Muscle of leg (tissue), 16 donors: ENCODE measurements at places on chromosomes 5 and 9. TPM values are rescaled to one million over a fixed set of nuclear protein-coding genes. Genes with fewer than 3 reads are reported as not detected.

- H3K36me3 ChIP-seq: peaks cover 10% of the 10 kb centered on the region
- H3K27me3 ChIP-seq: no peaks in the 10 kb centered on the region
- DNase-seq: no peak
- H3K27ac ChIP-seq: no peak overlapping the region
Measured at GRCh38 chr5:60687927-60688720, 11.8 kb downstream of the DEPDC1B start.

- no peaks in the 10 kb centered on the region for H3K27me3 ChIP-seq
- no peak for DNase-seq
- H3K27ac ChIP-seq: no peak overlapping the region
- no peaks in the 10 kb centered on the region for H3K36me3 ChIP-seq
- H3K4me3 ChIP-seq: no peak overlapping the region
Measured at GRCh38 chr9:77879437-77879943, 152.1 kb downstream of the GNAQ start.

GRCh38 chr9:136650648-136651047, 12.1 kb upstream of the EGFL7 start:
- H3K27ac ChIP-seq: no peak overlapping the region
- no peak for DNase-seq
- H3K36me3 ChIP-seq: no peaks in the 10 kb centered on the region
- H3K27me3 ChIP-seq: peaks cover 5% of the 10 kb centered on the region
- peaks cover 26% of the 10 kb centered on the region for H3K4me1 ChIP-seq
- H3K4me3 ChIP-seq: no peak overlapping the region

DNA sequence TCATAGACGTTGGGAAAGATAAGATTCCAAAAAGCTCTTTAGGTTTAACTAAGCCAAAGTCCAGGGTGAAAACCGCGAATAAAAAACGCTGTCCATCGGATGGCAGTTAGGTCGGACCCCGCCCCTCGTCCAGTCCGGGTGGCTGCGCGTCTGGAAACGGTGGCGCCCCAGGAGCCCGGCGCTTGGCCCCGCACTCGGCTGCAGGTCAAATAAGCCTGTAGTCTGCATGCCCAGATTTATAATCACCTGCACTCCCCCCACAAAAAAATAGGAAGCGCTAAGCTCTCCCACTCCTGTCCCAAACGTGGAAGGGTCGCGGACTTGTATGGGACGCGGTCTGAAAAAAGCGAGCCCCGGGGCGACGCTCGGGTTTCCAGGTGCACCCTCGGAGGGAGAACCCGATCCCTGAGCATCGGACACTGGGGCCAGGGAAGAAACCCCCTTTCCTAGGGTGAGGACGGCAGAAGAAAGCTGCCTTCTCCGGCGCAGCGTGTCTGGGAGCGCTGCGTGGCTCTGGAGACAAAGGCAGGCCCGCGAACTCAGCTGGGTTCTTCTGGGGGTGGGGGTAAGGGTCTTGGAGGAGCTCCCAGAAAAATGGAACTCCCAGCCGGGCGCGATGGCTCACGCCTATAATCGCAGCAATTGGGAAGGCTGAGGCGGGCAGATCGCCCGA, 923 bp upstream of the ZBTB5 start:
- peak; percentile 95 for DNase-seq
- peak overlapping the region; percentile 68 for H3K4me3 ChIP-seq
- H3K27me3 ChIP-seq: no peaks in the 10 kb centered on the region

DNA sequence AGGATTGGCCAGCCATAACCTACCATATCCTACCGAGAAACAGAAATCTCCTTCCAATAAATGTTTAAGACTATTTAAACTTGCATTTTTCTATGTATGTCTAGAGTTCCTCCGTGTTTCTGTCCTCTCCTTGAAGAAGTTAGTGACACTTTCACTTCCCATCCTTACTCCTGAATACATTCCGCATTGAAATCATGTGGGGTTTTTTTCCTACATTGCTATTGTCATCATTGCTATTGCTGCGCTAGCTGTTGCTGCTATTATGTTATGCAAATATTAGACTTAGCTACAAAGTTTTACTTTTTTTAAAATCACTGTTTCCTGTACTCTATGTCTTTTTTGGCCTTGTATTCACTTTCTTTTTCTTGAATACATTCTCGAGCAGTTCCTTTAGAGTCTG, 83.3 kb upstream of the NEK6 start:
- H3K4me3 ChIP-seq: no peak overlapping the region
- H3K27ac ChIP-seq: no peak overlapping the region
- no peaks in the 10 kb centered on the region for H3K36me3 ChIP-seq
- no peaks in the 10 kb centered on the region for H3K4me1 ChIP-seq

CDO1 gene
- total RNA-seq: 19.1 TPM

IFNK gene
- total RNA-seq: not detected

TCOF1 gene
- 12.6 TPM for total RNA-seq

GFRA3 gene
- 1.9 TPM for total RNA-seq

SCGB3A2 gene
- not detected for total RNA-seq

PCDHGA1 gene
- 0.44 TPM for total RNA-seq

SLC4A9 gene
- total RNA-seq: 0.04 TPM
